HS-27A (cell line): ENCODE measurements at places on chromosomes 6 and 20.

GRCh38 chr6:141264101-141264500 is 868.6 kb upstream of the GJE1 start:
- DNase-seq, result no peak

DNA sequence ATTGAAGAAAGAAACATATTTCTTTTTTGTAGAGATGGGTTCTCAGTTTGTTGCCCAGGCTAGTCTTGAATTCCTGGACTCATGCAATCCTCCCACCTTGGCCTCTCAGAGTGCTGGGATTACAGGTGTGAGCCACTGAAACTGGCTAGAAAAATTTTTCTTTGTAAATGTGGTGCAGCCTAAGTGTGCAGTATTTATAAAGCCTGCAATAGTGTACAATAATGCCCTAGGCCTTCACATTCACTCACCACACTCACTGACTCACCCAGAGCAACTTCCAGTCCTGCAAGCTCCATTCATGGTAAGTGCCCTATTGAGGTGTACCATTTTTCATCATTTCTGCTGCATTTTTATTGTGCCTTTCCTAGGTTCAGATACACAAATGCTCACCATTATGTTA is 31.4 kb downstream of the NHSL1 start:
- DNase-seq, result no peak

DNA sequence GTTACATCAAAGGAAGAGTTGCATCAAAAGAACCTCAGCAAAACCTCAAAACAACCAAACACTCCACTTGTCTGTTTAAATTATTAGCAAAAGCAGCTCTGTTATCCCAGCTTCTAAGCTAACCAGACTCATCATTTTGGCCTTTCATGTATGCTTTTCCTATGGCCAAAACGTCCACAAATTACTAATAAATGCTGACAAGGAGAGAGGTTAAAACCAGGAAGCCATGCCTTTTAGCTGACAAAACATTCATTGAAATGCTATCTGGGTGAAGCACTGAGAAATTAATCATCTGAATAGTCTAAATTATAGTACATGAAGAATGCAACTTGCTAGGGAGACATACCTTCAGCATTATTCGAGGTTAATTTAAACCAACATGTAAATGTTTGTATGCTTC is 80.6 kb downstream of the LAMA2 start:
- peak; percentile 17 for DNase-seq

- DNase-seq, result no peak
Observed at GRCh38 chr6:138572167-138572875, 73.0 kb upstream of the NHSL1 start.

- DNase-seq, result no peak
Observed at GRCh38 chr6:103729658-103730057, 1130.1 kb downstream of the HACE1 start.

DNA sequence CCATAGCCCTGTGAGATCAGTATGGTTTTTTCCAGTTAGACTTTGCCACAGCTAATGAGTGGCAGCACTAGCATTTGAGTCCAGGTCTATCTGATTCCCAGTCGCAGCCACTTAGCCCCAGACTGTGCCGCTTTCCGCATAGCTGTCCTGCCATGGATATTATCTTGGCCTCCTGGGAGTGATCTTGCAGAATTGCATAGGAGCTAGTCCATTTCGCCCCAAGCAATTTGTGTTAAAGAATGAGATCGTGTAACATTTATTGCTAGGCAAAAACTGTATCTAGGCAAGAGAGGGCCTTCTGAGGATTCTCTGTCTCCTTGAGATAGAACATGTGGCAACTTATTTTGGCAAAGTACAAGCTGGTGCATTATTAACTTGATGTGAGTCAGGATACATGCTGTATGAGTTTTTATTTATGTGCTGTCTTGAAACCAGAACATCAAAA is 74.2 kb downstream of the EZR start:
- no peak for DNase-seq

DNA sequence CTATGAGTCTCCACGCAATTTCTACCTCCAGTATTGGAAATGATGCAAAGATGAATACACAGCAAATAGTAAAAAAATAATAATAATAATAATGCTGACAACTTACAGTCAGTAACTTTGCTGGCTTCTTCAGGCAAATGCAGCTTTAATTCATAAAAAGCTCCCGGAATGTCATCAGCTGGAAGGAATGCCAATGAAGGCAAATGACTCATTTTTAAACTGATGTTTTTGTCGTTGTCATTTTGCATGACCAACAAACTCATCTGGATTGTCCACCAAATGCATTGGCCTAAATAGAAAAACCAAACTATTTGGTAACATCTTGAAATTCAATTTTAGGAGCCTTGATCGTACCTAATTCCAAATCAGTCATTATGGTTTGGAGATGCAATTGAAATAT is 217.1 kb downstream of the ALDH8A1 start:
- DNase-seq, result no peak

DNA sequence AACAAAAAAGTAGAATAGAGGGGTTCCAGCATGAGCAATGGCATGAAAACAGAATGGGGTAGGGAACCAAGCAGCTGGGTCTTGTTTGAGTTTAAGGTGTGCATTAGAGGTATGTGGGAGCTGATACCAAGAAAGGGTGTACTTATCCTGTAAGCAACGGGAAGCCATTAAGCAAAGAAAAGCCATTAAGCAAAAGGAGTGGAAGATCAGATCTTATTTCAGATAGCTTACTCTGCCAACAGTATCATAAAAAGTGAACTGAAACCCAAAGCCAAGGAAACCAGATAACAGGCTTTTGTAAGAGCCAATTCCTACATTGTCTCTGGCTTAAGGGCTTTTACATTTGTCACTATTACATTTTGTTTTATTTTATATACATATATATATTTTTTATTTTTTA is 21.3 kb upstream of the BEND6 start:
- DNase-seq, result no peak

DNA sequence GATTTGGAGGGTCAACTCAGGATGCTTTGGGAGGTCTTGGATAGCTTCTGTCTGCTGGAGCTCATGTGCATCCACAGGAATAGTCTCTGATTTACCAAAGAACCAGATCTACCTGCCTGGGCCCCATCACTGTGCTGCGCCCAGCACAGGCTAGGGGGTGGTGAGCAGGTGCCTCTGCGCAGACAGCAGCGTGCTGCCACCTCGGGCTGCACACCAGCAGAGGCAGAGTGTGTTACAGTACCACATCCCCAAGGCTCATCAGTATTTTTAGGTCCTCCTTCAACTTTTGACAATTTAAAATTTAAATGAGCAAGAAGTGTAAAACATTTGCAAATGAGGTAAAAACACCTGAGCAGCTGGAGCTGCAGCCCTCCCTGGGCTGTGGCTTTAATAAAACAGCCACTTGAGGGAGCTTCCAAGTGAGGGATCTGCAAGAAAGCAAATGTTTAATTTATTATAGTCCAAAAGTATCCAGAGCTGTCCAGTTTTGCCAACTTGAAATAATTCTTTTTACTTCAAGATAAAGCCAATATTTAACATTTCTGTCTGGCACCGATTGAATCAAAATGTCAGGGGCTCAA is 324.9 kb downstream of the ZFAND3 start:
- DNase-seq, result no peak

GRCh38 chr6:4380881-4381281 is 245.5 kb upstream of the ECI2 start:
- DNase-seq, result no peak

GRCh38 chr6:135030056-135030473 is 24.6 kb downstream of the HBS1L start:
- no peak for DNase-seq

- DNase-seq, result no peak
Observed at GRCh38 chr20:47857569-47858464, 72.5 kb upstream of the SULF2 start.

DNA sequence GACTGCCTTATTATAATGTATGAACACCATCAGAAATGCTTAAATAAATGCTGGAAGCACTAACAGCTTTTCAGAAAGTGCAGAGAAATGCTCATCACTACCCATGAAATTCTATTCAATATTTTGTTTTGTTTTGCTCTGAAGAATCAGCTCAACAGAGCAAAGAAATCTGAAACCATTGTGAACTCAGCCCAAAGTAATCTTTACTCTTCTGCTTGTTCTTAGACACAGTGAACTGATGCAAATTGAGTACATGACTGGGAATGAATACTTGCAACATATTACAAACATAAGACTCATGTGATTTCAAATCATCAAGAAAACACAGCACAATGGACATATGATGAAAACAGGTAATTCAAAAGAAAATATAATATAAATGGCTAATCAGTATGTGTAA is 404.6 kb upstream of the OPRM1 start:
- DNase-seq, result no peak

GRCh38 chr20:23752019-23752418 is 1.3 kb upstream of the CST1 start:
- no peak for DNase-seq

DNA sequence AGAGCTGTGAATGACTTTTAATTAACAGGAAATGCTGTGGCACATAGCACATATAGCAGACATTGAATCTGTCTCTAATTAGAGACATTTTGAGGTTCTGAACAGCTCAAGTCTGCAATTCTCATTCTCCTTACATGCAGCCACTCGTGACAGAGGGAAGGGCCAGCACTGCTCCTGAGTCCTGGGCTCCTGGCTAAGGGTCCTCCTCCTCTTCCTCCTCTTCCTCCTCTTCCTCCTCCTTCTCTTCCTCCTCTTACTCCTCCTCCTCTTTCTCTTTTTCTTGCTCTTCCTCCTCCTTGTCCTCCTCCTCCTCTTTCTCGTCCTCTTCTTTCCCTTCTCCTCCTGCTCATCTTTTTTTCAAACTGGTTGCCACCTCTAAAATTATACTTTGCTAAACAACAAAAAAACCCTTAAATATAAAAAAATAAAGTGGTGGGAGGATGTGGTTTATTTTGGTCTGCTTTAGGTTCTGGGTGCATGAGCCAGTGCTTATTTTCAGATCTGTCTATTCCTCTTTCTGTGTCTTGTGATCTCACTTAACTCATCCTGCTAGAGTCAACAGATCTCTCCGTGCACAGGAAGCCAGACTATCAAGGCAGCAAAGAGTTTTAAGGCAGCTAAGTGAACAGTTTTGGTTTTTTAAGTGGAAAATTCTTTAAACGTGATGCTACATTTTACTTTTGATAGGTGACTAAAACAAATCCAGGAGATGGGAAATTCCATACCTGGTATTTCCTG is 159.3 kb downstream of the CD83 start:
- DNase-seq, result no peak

GRCh38 chr20:4918473-4918872 is 82.8 kb downstream of the SLC23A2 start:
- DNase-seq, result no peak

GRCh38 chr20:46512943-46513844 is at the start of gene ZNF334:
ZNF334 (minus strand) TSS chr20:46513559; CDS start chr20:46512102, 1,457 bp downstream.
- DNase-seq, result no peak

- DNase-seq, result no peak
Observed at GRCh38 chr6:25242567-25242966, 36.6 kb upstream of the CARMIL1 start.

- DNase-seq, result no peak
Observed at GRCh38 chr20:39263076-39263475, 300.9 kb downstream of the DHX35 start.

DNA sequence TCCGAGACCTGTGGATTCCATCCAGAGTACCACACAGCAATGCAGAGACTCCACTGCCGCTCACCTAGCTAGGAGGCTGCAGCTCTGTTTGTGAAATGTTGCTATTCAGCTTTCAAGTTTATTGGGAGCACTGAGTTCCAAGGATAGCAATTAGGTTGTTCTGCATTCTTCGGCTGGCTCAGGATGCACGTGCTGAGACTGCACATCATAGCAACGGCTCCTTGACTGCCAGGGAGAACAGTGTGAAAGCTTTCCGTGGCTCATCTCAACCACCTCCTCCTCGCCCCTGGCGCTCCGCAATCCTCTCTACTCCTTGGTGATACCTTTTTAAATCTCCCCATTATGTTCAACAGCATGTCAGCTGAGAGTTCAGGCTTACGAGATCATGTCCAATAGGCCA is 116.6 kb downstream of the TSHZ2 start:
- DNase-seq, result no peak

DNA sequence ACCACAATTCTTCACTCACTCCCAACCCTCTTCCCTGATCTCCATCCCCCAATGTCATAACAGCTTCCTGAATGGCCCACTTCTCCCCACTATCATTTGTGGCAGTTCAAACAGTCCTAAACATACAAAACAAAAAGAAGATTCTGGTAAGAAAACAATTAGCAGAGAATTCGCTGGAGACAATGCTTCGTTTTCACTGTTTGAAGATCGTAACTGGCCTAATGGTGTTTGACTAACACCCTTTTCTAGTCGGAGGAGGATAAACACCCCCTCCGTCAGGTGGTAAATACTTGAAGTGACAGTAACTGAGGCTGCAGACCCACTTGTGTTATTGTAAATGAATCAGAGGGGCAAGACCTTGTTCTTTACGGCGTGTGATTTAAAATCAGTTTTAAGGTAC is 3.8 kb downstream of the EYA2 start:
- no peak for DNase-seq

DNA sequence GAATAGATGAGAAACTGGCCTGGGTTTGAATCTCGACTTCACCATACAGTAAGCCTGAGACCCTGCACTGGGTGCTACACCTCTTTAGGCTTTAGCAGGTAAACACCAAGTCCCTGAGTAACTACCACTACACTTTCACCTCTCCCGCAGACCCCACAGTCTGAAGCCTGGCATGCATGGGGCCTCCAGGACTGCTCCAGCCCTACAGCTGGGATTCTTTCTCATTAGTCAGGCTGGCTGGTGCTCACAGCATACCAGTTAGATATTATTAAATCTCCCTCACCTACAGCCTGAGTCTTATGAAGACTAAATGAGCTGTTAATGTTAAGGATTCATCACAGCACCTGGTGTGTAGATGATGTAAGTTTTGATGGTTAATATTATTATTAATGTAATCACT is 388.7 kb downstream of the ARHGAP18 start:
- no peak for DNase-seq

DNA sequence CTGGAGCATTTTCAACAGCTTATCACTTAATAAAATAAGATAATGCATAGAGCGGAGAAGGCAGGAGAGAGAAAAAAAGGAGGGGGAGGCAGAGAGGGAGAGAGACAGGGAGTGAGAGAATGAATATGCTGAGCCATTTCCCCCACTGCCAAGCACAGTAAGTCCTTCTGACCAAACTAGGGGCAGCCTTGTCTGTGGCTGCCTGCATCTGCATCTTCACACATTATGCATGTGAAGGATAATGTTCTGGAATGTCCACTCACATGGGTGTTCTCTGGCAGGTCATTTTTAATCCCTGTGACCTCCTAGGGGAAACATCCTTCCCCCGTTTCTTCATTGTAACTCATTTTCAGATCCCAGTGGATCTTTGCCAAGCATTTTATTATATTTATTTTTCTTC is 269.3 kb downstream of the FOXA2 start:
- no peak for DNase-seq

- no peak for DNase-seq
Observed at GRCh38 chr6:112128208-112128607, 40.8 kb downstream of the FAM229B start.
